ENCODE measurements at places on chromosomes 12 and 14.

DNA sequence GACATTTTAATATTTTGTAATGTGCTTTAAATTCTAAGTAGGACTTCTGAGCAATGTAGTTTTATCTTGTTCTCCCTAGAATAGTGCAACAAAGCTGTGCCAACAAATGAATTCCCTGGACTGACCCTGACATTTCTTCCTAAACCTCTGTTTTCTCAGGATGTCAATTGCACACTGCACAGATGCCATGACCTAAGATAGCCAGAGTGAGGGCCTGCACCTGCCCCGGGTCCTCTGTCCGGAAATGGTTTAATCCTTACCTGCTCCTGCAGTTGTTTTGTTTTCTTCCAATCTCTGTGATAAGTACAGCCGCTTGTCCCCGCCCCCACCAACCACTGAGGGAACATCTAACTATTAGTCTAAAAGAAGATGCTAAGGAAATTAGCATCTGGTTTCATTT is 831.5 kb downstream of the GALC start:
- no peak for DNase-seq

DNA sequence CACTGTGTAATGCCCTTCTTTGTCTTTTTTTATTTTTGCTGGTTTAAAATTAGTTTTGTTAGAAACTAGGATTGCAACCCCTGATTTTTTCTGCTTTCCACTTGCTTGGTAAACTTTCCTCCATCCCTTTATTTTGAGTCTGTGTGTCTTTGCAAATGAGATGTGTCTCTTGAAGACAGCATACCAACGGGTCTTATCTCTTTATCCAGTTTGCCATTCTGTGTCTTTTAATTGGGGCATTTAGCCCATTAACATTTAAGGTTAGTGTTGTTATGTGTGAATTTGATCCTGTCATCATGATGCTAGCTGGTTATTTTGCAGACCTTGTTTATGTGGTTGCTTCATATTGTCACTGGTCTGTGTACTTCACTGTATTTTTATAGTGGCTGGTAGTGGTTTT is 43.5 kb upstream of the LALBA start:
- DNase-seq, result no peak

GRCh38 chr12:53561590-53561953 is 54.3 kb upstream of the NPFF start:
- no peak for DNase-seq

- peak; percentile 43 for DNase-seq
Observed at GRCh38 chr12:130164936-130165335, 2.7 kb downstream of the FZD10 start.

GRCh38 chr12:132153501-132154340 is 9.5 kb downstream of the NOC4L start:
- DNase-seq, result peak; percentile 98

DNA sequence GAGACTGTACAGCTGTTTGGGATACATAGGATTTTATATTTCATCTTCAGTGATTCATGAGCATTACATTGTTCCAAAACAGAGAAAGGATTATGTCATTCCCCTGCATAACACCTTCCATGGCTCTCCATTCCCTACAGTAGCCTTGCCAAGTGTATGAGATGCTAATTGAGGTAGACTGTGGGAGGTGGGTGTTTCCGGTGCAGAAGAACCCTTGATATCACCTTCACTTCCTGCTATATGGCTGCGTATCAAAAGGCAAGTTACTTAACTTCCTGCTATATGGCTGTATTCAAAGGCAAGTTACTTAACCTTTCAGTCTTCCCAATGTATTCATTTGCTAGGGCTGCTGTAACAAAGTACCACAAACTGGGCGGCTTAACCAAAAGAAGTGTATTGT is 11.2 kb downstream of the FAR2 start:
- DNase-seq, result no peak

- DNase-seq, result no peak
Observed at GRCh38 chr14:68884031-68885030, 91.5 kb upstream of the ZFP36L1 start.

DNA sequence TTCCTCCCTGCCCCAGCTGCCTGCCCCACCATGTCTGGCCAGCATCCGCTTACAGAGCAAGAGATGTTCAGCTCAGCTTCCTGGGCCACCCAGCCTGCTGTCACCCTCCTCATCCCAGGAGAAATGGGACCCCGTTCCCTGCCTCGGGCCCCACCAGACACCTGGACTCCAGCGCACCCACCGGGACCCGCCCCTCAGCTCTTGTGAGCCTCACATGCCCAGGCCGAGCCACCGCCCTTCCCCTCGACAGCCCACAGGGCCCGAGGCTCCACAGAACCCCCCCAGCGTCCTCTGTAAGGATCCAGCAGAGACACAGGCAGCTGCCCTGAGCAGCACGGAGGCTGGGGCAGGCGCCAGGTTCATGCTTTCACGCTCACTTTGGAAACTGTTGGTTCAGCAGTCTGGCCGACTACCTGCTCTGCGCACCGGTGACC is 18.4 kb upstream of the C14orf180 start:
- DNase-seq, result no peak

DNA sequence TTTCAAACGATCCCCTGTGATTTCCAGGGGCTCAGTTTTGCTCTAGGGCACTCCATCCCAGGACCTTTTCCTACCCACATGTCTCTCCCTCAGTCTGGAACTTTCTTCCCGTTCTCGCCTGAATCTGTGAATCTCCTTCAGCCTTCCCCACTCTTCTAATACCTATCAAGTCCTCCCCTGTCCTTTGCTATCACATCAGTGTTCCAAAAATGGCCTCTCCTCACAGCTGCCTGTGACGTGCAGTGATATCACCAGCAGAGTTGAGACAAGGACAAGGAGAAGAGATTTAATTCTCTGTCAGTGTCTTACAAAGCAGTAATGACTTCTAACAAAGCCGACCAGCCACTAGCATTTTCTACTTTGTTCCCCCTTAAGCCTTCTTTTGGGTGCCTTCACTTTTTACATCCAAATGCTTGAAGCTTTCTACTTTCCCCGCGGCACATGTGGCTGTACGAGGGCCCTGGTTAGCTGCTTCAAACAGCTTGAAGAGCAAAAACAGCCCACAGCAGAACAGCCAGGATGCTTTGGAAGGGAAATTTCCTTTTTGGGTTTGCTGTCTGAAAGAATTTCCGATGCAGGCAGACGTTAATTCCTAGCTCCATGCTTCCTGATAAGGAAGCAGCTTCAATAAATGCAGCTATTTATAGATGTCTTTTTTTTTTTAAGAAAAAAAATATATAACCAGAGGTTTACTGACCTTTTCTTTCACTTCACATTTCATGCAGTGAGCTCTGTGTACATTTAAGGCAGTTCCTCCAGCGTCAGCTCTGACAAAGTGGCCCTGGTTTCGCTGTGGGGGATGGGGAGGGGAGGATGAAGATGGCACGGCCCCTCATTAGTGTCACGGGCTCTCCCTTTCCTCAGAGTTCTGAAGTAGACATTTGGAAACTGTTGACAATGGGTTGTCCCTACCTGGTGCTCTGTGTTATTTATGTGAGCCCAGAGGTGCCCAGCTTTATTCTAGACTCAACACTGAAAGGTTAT is 109.3 kb downstream of the ETV6 start:
- no peak for DNase-seq

DNA sequence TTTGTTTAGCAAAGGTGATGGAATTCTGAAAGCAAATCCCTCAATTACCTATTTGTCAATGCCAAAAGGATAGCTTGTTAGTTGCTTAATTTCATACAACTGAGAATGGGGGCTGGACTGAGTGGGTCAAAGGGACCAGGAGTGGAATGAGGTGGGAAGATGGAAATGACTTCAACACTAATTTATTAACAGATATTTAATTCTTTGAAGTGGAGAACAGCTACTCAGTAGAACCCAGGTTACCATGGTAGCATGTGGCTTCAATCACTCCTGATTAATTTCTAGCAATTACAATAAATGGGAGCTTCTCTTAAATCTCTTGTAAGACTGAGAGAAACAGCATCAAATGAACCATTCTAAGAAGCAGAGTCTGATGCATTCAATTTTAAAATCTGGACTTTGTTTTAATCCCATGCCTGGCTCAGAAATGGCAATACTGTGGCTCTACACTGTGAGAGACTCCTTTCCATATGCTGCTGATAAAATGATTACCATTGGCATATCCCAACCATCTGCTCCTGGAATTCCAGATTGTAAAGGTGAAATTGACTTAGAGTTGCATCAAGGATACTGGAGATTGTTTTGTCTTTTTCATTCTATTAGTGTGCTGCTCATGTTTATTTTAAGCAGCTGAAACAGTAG is 607.8 kb downstream of the SNAPC1 start:
- no peak for DNase-seq

- DNase-seq, result no peak
Observed at GRCh38 chr12:64679487-64680001, 69.2 kb downstream of the RASSF3 start.

DNA sequence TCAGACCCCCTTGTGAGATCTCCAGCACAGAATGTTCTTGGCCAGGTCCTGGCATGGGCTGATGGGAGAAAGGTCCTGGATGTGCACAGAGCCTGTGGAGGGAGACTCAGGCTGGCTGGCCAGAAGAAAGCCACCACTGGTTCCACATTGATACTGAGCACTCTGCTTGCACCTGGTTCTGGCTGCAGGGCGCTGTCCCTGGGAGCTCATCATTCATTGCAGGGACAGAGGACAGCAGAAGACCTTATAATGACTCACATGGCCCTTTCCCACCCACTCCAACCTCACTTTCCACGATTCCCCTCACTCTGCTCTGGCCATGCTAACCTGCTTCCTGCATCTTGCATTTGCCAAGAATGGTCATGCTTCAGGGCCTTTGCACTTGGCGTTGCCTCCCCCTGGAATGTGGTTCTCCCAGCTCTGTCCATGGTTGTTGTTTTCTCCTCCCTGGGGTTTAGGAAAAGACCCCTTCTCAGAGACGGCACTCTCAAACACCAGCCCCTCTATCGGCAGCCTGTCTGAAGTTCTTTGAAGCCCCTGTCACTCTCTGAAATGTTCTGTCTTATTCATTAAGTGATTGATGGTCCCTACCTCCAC is 10.3 kb downstream of the KRT7 start:
- no peak for DNase-seq

- DNase-seq, result peak; percentile 32
Observed at GRCh38 chr14:22265319-22266141, 323.5 kb downstream of the DAD1 start.

- no peak for DNase-seq
Observed at GRCh38 chr14:94088516-94088915, 7.4 kb downstream of the IFI27L1 start.

DNA sequence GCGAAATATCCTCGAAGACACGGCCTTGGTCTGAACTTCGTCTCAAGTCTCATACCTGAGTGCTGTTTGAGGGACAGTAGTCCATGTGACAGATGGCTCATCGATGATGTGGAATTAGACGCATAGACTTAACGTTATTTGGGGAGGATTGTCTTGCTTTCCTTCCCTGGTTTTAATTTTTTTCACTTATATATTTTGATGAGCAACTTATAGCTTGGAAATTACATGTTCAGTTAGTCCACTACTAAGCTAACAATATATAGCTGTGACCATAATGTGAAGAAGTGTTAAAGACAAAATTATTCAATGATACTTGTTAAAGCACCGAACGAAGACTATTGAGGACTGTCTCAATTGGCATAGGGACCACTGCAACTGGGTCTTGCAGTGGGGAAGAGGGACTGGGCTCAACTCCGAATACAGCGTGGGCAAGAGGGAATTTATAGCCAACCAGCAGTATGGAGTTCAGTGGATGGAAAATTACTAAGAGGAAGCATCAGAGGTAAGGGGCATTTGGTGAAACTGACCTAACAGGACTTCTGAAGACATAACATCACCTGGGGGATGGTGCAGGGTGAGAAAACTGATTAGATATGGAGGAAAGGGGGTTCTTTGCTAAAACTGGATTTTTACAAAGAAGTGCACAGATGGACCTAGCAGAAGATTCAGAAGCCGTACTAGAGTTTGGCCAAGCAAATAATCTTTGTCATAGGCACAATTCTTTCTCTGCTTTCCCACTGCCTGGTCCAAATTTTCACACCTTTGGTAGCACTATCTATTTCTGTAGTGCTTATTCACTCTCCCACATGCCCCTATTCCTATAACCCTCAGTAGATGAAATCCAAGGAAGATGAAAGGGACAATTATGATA is 910 bp upstream of the TM7SF3 start:
- no peak for DNase-seq

DNA sequence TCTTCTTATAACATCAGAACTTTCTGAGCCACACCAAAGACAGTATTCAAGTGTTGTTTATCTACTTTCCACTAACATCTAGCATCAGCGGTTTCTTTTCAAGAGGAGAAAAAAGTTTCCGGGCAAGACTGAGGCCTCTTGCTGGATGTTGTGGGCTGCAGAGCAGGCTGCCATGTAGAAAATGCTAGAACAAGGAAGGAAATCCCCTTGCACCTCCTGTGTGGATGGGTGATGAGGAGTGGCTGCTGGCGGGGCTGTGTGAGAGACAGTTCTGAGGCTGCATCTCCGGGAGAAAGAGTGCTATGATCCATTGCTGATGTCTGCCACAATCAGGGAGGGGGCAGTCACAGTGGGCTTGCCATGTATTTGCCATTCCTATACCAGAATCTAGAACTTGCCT is 37.8 kb upstream of the PPP1CC start:
- DNase-seq, result no peak

- peak; percentile 76 for DNase-seq
Observed at GRCh38 chr12:116697305-116697704, 40.6 kb downstream of the SPRING1 start.

- DNase-seq, result no peak
Observed at GRCh38 chr14:34189866-34190265, 239.0 kb upstream of the EGLN3 start.

GRCh38 chr14:59455411-59455810 is 9.8 kb downstream of the GPR135 start:
- no peak for DNase-seq

GRCh38 chr14:88505621-88506020 is 49.2 kb downstream of the PTPN21 start:
- DNase-seq, result no peak

GRCh38 chr14:64540208-64541202 is at the start of gene HSPA2:
HSPA2 (plus strand) TSS chr14:64540741; CDS start chr14:64540850, 109 bp downstream.
- DNase-seq, result peak; percentile 93

DNA sequence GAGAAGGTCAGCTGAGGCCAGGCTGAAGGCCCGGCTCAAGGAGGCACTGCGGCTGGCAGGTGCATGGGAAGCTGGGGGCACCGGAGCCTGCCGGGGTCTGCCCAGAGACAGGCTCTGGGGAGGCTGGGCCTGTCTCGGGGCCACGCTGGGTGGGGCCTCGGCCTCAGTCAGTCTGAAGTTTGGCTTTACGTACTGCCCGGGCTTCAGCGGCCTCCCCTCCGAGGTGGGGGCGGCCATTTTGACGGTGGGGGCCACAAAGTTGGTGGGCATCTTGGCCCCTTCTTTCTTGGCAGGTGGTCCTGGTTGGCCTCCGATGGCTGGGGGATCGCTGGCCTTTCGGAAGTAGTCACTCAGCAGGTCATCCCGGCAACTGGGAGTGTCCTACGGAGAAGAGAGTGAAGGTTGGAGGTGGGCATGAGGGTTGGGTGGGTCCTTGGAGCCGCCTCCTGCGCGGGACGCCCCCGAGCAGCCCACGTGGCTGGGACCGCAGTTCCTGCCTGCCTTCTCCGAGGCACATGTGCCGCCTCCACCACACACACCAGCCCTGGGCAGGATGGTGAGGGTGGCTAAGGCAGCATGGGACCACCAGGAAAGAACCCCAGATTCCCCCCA is 28.9 kb upstream of the GPR68 start:
- DNase-seq, result no peak
